ENCODE measurements at places on chromosomes 7 and 10. TPM values are rescaled to one million over a fixed set of nuclear protein-coding genes. Genes with fewer than 3 reads are reported as not detected.

DNA sequence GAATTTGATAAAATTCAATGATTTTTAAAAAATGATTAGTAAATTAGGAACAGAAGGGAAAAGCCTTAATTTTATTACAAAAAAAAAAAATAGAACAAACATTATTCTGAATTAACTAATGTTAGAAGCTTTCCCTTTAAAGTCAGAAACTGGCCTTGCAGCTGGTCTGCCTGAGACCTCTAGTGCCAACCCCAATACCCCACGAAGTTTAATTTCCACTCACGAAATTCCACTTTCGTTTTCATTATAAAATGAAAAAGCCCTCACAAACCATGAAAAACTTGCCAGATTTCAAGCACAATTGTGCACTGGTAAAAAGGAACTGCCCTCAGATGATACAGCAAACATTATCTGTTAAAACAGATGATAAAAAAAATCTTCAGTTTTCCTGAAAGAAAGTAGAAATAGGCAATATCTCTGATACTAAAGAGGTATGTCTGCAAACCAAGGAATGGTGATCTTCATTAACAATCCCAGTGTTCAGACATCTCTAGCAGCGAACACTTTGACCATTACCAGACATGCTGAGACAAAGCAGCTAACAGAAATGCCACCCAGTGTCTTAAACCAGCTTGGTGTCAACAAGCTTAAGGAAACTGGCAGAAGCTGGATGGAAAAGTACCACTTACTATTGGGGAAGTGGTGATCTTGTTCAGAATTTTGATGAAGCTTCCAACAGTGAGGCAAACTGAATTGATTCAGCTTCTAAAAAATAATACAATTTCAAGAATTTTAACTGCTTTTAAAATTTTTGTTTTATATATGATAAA lies 80.2 kb downstream of the PALS2 start:
- peak; percentile 60 for DNase-seq
- H3K27me3 ChIP-seq, result no peaks in the 10 kb centered on the region
- peak overlapping the region; percentile 13 for H3K4me3 ChIP-seq

- H3K36me3 ChIP-seq, result no peaks in the 10 kb centered on the region
- H3K27me3 ChIP-seq, result peaks cover 19% of the 10 kb centered on the region
- H3K27ac ChIP-seq, result no peak overlapping the region
- DNase-seq, result no peak
Observed at GRCh38 chr10:11096422-11096821, 78.8 kb downstream of the CELF2 start.

DNA sequence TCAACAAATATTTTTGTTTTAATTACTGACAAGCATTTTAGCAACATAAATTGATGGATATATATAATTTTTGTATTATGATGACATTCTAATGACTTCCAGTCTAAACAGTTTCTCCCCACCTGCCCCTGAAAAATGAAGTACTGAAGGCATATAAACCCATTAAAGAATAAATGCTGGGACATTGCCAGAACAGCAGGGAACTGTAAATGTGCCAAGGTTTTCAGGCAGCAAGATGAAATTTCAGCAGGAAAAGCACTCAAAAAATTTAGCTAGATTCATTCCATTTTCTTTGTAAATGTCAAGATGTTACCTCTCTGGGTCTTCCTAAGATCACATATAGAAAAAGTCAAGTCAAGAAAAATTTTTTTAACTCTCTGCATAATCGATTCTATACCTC lies 11.0 kb upstream of the TLL2 start:
- DNase-seq, result peak; percentile 25

- no peaks in the 10 kb centered on the region for H3K27me3 ChIP-seq
- H3K27ac ChIP-seq, result no peak overlapping the region
- peaks cover 30% of the 10 kb centered on the region for H3K4me1 ChIP-seq
- no peaks in the 10 kb centered on the region for H3K36me3 ChIP-seq
- no peak overlapping the region for H3K4me3 ChIP-seq
- peak; percentile 46 for DNase-seq
Observed at GRCh38 chr10:93445097-93445960, 36.8 kb downstream of the MYOF start.

DNA sequence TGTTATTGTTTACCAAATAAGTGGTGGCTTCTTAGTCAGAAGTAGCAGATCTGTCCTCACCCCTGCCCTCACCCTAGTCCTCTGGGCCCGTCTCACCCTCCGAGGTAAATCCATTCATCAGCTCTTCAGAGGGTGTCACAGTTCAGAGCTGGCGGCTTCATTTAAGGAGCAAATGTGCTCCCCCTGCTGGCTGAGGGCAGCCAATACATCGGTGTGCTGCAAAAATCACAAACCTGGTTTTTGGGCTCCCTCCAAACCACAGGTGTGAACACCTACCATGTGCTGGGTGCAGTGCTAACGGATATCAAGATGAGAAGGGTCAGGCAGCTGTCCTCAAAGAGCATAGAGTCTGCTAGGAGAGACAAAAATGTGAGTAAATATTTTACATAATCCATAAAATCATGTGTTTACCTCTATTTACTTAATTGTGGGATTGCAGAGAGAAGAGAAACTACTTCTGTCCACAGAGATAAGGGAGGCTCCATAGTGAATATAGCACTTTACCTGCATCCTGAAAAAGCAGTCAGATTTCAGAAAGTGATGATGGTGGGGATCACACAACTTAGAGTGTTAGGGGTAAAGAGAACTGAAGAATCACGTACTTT lies 15.5 kb upstream of the CRTAC1 start:
- H3K27ac ChIP-seq, result no peak overlapping the region
- no peak overlapping the region for H3K4me3 ChIP-seq
- DNase-seq, result peak; percentile 68
- no peaks in the 10 kb centered on the region for H3K4me1 ChIP-seq

GRCh38 chr7:87479951-87480350 lies 4.5 kb upstream of the ABCB4 start:
- no peak overlapping the region for H3K4me3 ChIP-seq
- no peaks in the 10 kb centered on the region for H3K4me1 ChIP-seq
- no peaks in the 10 kb centered on the region for H3K36me3 ChIP-seq
- no peak for DNase-seq
- H3K27ac ChIP-seq, result no peak overlapping the region
- H3K27me3 ChIP-seq, result peaks cover 40% of the 10 kb centered on the region

GRCh38 chr7:10212649-10213048 lies 761.0 kb upstream of the PHF14 start:
- no peaks in the 10 kb centered on the region for H3K27me3 ChIP-seq
- H3K27ac ChIP-seq, result no peak overlapping the region
- no peak overlapping the region for H3K4me3 ChIP-seq
- DNase-seq, result no peak
- no peaks in the 10 kb centered on the region for H3K4me1 ChIP-seq

- peak; percentile 77 for DNase-seq
- H3K27me3 ChIP-seq, result no peaks in the 10 kb centered on the region
- H3K4me1 ChIP-seq, result peaks cover 15% of the 10 kb centered on the region
Observed at GRCh38 chr7:84637568-84638338, 443.2 kb upstream of the SEMA3A start.

DNA sequence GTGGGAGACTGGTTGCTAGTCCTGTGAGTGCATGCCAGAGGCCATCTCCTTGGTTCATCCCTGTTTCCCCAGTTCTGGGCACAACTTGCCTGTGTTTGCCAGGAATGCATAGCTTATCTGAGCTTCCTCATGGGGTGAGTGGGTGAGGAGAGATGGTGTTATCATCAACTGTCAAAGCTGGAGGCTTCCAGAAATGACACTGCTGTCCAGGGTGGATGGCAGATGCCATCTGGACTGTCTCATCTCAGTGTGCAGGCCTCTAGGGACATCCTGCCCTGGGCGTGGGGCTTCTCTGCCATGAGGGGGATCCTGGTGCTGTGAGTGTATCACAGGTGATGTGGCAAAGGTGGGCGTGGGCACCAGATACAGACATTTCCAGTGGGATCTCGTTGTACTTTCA lies 328.6 kb downstream of the DPP6 start:
- no peak overlapping the region for H3K27ac ChIP-seq
- no peaks in the 10 kb centered on the region for H3K4me1 ChIP-seq
- H3K36me3 ChIP-seq, result no peaks in the 10 kb centered on the region
- H3K27me3 ChIP-seq, result no peaks in the 10 kb centered on the region
- no peak overlapping the region for H3K4me3 ChIP-seq
- DNase-seq, result no peak

DNA sequence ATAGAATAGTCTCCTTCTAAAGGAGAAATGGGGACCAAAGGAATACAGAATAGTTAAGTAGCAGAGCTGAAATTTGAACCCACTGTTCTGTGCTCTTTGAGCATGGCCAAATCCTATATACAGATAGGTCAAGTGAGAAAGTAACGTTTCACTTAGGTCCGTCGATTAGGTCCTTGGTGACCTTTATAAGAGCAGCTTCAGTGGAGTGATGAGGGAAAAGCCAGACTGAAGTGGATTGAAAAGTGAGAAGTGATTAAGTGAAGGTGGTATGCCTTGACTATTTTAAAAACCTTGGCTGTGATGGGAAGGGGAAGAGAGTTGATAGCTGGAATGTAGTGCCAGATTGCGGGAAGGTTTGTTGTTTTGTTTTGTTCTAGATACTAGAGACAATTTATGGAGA lies 10.6 kb upstream of the LSMEM1 start:
- H3K4me1 ChIP-seq, result no peaks in the 10 kb centered on the region
- DNase-seq, result no peak
- no peak overlapping the region for H3K27ac ChIP-seq
- no peak overlapping the region for H3K4me3 ChIP-seq
- no peaks in the 10 kb centered on the region for H3K27me3 ChIP-seq

GRCh38 chr7:35725280-35725680 lies 30.3 kb upstream of the HERPUD2 start:
- H3K27ac ChIP-seq, result no peak overlapping the region
- no peak for DNase-seq
- peaks cover 19% of the 10 kb centered on the region for H3K4me1 ChIP-seq
- H3K36me3 ChIP-seq, result no peaks in the 10 kb centered on the region
- H3K4me3 ChIP-seq, result no peak overlapping the region

DNA sequence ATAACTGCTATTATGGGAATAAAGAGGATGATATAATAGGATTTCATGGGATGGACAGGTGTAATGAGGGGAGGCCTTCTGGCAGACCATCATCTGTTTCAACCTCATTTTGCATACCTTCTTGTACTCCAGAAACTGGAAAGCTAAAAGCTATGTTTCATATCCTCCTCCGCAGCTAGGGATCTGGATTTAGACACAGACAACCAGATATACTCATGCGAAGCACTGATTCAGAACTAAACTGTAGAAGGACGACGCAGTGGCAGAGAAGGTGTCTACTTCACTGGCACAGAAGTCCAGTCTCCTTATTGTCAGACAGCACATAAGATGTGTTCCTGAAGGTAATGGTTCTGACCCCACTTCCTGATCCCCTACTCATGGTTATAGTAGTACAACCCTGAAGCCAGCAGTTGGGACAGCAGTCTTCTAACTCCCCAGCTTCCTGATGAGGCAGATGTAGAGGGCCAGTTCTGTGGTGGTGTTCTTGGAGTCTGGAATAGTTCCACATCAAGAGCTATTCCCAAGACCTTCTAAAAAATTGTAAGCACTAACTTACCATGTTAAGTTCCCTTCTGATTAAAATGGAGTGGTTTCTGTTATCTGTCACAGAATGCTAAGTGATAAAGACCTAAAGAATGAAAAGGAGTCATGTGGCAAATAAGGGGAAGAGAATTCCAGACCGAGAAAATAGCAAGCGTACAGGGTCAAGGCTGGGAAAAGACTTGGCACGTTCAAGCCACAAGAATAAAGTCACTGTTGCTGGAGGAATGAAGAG lies 550.3 kb downstream of the GRM8 start:
- H3K36me3 ChIP-seq, result no peaks in the 10 kb centered on the region
- no peaks in the 10 kb centered on the region for H3K27me3 ChIP-seq
- peaks cover 44% of the 10 kb centered on the region for H3K4me1 ChIP-seq
- H3K4me3 ChIP-seq, result no peak overlapping the region

DNA sequence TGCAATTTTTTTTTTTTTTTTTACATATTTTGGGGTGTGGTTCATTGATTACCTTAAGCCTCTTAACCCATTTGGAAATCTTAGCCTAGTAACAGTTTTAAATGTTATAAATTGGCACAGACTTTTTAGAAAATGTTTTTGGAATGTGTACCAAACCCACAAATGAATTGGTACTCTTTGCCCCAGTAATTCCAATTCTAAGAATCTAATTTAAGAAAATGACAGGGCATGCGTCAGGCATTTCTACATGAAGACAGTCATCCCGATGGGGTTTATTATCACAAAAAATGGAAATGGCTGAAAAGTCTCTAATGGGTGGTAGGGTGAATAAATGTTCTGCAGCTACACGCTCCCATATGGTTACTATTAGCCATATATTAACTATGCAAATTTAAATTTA lies 54.9 kb downstream of the ITIH5 start:
- H3K27ac ChIP-seq, result no peak overlapping the region
- peaks cover 10% of the 10 kb centered on the region for H3K4me1 ChIP-seq
- no peak overlapping the region for H3K4me3 ChIP-seq
- H3K27me3 ChIP-seq, result peaks cover 1% of the 10 kb centered on the region

HOXA4 gene
- total RNA-seq, result not detected

DNA sequence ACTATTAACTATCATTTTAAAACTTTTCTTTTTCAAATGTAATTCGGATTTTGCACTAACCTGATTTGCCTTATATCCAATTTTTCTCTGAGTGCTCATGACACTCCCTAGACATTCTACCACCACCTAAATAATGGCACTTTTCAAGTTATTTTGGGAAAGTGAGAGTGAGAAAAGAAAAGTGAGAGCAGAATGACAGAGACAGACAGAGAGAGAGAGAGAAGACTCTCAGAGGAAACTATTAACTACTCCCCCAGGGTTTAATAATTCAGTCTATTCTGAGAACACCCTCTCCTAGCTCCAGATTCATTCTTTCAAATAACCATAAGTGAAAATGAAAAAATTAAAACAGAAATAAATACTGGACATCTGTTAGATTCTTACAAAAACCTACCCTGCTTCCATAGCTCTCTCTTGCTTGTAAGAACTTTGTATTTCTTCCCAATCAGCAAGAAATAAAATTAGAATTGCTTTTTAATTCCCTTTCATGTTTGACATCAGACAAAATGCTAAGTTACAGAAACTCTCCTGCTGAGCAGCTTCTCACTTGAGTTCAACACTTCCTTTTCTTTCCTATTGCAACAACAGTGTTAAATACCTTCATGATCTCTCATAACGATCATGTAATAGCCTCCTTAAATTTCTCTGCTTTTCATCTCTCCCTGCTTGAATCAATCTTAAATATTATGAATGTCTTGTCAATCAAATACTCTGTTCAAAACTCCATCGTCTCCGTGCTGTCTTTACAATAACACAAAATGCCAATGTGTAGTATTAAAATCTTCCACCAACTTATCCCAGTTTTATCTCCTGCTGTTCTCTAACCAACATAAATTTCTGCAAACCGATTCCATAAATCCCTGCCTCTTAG lies 191.7 kb downstream of the SEMA3E start:
- no peak overlapping the region for H3K4me3 ChIP-seq
- peaks cover 10% of the 10 kb centered on the region for H3K4me1 ChIP-seq
- no peaks in the 10 kb centered on the region for H3K36me3 ChIP-seq

NUDT13 gene
- total RNA-seq, result 2.0 TPM

DIP2C gene
- total RNA-seq, result 16.5 TPM

DNA sequence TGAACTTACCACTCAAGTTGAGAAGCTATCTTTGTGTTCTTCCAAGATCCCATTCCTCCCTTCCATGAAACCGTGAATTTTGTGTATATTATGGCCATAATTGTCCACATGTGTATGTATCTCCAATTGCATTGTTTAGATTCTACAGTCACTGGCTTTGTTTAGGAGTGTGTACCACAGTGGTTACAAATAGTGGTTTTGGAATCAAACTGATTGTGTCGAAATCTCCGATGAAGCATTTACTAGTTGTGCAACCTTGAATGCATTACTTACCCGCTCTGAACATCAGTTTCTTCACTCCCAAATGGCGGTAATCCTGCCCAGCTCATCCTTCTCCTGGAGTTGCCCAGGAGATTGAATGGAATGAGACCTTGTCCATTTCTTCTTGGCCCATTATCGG lies 145.0 kb upstream of the ZNF32 start:
- DNase-seq, result no peak
- H3K4me3 ChIP-seq, result no peak overlapping the region
- no peaks in the 10 kb centered on the region for H3K27me3 ChIP-seq
- H3K4me1 ChIP-seq, result no peaks in the 10 kb centered on the region
- H3K27ac ChIP-seq, result no peak overlapping the region

Data from A673 (cell line).